ENCODE measurements at places on chromosomes 3 and 15. TPM values are rescaled to one million over a fixed set of nuclear protein-coding genes. Genes with fewer than 3 reads are reported as not detected.

The TM4SF4 gene
- total RNA-seq = 39.0 TPM

The LYZL4 gene
- not detected for total RNA-seq

The SAMMSON gene
- total RNA-seq = not detected

The PLA2G4E gene
- not detected for total RNA-seq

The HGD gene
- 14.2 TPM for total RNA-seq

The IL5RA gene
- not detected for total RNA-seq

The DISP2 gene
- total RNA-seq = 1.9 TPM

The RABL3 gene
- total RNA-seq = 24.7 TPM

The TM6SF1 gene
- not detected for total RNA-seq

The MCTP2 gene
- not detected for total RNA-seq

The BFSP2 gene
- not detected for total RNA-seq

The CHCHD6 gene
- total RNA-seq = 20.6 TPM

The STT3B gene
- total RNA-seq = 73.0 TPM
